Lung microvascular endothelial cell (primary cell): ENCODE measurements at places on chromosomes 12 and 14. TPM values are rescaled to one million over a fixed set of nuclear protein-coding genes. Genes with fewer than 3 reads are reported as not detected.

GRCh38 chr12:1262011-1262410 is 271.0 kb downstream of the ERC1 start:
- DNase-seq, result no peak

DNA sequence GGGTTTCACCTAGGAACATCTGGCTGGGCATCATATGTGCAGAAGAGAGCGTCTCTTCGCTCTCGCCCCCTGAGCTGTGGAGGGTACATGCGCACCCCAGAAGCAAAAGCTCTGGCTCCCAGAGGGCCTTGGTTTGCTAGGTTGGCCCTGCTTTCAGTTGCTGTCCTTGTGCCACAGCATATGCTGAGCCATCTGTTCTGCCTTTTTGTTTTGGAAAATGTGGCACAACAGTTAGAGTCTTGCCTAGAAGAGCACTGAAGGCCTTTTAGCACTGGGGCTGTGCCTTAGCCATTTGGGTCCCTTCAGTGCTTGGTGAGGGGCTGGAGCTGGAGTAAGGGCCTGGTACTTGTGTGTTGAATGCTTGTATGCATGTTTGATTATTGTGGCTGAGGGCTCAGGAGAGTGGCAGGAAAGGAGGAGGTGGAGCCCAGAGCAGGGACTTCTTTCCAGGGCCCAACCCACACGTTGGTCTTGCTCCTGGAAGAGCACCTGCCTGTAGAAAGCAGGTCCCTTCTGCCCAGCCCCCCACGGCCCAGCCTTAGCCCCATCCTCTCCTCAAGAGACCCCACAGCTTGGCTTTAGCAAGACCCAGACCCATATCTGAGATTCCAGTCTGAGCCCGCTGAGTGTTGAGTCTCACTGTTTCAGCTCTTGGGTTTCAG is 113.7 kb downstream of the SLC25A47 start:
- no peak for DNase-seq

DNA sequence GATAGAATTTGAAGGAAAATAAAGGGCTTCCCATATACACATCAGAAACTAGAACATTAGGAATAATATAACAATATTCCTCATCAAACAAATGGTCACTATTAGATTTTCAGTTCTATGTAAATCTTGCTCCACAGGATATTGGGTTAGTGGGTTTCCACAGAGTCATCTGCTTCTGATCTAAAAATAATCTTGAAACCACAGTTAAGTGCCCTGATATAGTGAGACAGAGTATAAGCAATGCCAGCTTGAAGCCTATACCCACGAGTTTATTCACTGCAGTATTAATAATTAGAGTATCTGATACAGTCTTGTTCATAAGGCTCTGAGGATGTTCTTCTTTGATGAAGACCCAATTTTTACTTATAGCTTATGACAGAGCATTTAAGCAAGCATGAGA is 74.5 kb upstream of the ATF7IP start:
- no peak for DNase-seq

Gene GZMB
- not detected in 2 replicates for total RNA-seq
